ENCODE measurements at places on chromosomes 3 and 15. TPM values are rescaled to one million over a fixed set of nuclear protein-coding genes. Genes with fewer than 3 reads are reported as not detected.

The CPA3 gene
- not detected for total RNA-seq

The P2RY14 gene
- 0.26 TPM for total RNA-seq

The TEX9 gene
- total RNA-seq, result 1.6 TPM

The CD276 gene
- total RNA-seq, result 4.9 TPM

The HIGD2B gene
- 0.27 TPM for total RNA-seq

The KNG1 gene
- not detected for total RNA-seq

The FOXB1 gene
- total RNA-seq, result 1.5 TPM

The PRSS50 gene
- total RNA-seq, result not detected

The NT5DC2 gene
- 49.5 TPM for total RNA-seq

The BTLA gene
- total RNA-seq, result 18.7 TPM

The STAB1 gene
- total RNA-seq, result 0.14 TPM

DNA sequence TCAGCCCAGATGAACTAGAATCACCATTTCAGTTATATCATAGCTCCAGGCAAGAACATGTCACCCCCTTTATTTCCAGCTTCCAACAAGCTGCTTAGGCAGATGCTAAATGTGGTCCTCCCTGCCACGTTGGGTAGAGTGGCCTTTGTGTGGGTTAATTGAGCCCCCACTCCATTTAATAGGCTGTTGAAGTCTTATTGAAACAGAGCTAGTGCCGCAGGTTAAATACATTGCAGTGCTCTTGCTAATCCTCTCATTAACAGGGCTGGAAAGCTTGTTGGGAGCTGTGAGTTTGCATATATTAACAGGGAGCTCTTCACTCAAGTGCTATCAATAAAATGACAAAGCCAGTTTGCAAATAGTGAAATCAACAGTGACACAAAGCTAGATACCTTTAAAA, 248.4 kb upstream of the CMC1 start:
- DNase-seq, result no peak

- DNase-seq, result no peak
These were observed 38.3 kb downstream of the WHAMM start for GRCh38 chr15:82847703-82848102.

- no peak for DNase-seq
These were observed 64.8 kb downstream of the SAMMSON start for GRCh38 chr3:70064194-70064779.

DNA sequence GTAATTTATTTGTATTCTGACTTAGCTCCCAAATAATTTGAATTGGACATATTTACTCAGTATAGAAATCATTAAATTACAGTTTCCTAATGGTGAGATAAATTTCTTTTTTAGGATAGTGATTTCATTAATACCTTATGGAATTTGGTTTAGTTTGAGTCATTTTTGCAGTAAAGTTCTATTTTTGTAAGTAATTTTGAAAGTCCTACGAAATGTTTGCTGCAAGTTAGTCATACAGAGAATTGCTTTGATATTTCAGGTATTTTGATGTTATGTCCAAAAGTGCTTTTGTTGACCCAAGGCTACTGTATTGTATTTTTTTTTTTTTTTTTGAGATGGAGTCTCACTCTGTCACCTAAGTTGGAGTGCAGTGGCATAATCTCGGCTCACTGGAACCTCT, 41.7 kb downstream of the TCF12 start:
- DNase-seq, result no peak

DNA sequence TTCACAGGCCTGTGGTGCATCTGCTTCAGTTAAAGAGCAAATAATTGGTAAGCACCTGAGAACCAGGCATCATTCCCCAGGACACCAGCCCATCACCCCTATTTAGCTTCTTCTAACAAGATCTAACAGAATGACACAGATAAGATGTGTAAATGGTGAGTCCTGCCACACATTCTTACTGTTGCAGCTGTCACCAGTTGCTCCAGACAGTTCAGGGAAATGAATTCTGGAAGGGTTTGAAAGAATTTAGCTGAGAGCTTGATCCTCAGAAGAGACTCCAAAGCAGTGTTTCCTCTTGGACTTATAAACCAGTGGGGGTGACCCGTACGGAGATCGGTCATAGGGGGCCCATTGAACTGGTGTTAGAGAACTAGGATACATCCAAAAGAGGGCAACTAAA, 238.0 kb downstream of the MEX3B start:
- DNase-seq, result no peak

GRCh38 chr3:187858041-187858440, 112.8 kb upstream of the BCL6 start:
- no peak for DNase-seq

- DNase-seq, result peak; percentile 43
These were observed 45.7 kb downstream of the C2CD4B start for GRCh38 chr15:62119227-62119864.

DNA sequence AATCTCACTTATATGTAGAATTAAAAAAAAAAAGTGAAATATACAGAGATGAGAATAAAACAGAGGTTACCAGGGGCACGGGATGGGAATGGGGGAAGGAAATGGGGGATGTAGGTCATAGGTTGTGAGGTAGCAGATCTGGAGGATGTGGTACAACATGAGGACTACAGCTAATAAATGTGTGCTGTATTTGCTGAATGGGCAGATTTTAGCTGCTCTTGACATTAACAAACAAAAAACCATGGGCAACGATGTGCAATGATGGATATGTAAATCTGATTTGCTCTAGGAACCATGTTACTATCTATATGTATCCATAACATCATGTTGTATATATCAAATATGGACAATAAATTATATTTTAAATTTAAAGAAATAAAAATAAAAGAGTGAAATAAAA, 87.4 kb downstream of the FGF12 start:
- no peak for DNase-seq

- DNase-seq, result no peak
These were observed 140.2 kb upstream of the PLXND1 start for GRCh38 chr3:129746629-129747028.

DNA sequence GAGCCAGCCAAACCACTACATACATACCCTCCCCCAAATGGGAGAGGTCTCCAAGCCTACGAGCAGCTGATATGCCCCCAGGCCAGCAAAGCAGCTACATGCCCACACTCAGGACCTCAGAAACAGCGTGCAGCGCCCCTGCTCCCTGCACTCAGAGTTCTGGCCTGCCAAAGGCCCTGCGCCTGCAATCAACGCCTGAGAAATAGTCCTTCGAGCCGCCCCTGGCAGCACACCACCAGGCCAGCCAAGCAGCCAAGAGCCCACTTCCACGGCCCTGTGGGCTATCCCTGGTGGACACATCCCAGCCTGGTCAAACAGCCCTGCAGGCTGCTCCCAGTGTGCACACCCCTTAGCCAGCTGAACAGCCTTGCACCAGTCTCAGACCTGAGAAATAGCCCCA, 139.1 kb downstream of the DMXL2 start:
- no peak for DNase-seq

- DNase-seq, result no peak
These were observed 73.4 kb downstream of the SCN5A start for GRCh38 chr3:38576131-38576525.

DNA sequence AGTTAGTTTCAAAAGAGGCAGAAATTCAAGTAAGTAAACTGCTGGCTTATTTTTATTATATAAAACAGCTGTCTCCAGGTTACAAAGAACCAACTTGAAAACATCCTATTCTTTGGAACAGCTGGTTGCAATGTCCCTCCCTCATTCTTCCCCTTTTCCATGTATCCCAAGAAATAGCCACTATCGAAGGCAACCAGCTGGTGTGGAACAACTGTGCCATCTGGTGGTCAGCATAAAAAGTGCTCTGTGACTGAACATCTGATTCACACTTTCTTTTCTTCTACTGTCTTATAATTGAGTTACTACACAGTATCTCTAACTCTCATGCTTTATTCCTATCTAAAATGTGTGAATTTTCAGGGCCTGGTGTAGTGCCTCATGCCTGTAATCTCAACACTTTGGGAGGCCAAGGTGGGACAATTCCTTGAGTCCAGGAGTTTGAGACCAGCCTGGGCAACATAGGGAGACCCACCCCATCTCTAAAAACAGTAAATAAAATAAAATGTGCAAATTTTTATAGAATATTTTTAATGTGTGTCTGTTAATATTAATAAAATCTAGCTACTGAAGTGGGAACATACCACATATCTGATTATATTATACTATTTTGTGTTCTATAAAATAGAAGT, 9.6 kb downstream of the OSBPL11 start:
- DNase-seq, result peak; percentile 57

GRCh38 chr15:50767332-50767861, 1.9 kb upstream of the SPPL2A start:
- DNase-seq, result peak; percentile 25

- DNase-seq, result no peak
These were observed 55.8 kb upstream of the LMCD1 start for GRCh38 chr3:8445861-8446260.

DNA sequence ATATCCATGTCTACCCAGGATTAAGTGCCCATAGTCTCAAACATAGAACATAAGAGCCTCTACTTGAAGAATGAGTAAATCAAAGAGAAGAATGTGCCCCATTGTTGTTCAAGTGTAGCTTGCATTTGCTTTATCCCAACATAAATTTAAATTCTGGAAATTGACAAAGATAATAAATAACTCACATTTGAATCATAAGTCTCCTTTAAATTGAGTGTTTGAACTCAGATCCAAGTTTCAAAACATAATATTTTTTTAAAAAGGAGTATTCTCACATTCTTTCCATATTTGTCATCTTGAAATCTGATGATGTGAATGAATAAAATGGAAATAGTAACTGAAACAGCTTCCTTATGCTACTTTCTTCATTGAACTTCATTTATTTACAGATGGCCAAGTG, 135.2 kb downstream of the MECOM start:
- no peak for DNase-seq

DNA sequence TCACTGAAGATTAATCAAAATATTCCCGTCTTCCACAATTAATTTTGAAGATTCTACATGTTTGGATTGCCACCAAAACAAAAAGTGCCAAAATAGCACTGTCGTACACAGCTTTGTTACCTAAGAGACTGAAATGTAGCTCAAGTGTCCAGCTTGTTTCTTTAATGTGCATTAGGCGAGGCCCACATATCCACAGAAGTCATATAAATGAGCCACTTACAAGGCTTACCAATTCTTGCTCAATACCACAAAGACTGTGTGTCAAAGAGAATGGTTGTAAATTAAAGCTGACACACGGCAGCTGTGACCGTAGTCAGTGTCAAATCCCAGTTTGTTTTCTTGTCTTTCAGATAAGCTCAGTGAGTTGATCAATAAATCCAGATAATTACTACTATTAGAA, 639.4 kb upstream of the TBL1XR1 start:
- no peak for DNase-seq

DNA sequence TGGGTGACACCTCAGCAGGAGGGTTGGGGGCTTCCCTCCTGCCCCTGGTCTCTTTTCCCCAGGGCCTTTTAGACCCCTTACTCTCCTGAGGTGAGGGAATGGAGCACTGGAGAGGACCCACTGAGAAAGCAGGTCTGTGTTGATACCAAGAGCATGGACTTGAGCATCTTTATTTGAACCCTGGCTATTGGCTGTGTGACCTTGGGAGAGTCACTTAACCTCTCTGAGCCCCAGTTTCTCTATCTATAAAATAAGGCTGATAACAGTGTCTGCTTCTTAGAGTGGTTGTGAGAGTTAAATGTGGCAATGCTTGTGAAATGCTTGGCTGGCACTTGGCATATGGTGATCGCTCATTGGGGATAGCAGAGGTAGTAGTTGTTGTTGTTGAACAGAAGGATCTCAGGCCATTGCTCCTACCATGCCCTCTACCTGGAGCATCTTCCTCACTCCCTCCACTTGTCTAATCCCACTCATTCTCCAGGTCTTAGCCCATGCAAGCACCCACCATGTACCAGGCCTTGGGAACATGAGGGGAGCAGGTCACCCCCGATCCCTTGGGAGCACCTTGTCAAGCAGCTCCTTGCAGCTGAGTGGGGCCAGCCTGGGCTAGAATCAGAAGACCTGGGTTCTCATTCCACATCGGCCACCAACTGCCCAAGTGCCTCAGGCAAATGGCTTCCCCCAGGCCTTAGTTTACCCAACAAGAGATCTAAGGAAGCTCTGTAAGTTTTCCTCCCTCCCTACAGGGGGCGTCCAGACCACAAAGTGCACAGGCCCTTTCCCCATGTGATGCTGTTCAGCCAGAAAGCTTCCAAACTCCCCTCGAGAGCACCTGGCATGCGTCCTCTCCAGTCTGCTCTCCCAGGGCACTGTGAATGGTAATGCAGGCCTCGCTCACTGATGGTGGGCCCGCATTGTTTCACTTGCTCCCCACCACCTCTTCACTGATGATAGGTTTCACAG, 96.7 kb downstream of the LSM3 start:
- no peak for DNase-seq

DNA sequence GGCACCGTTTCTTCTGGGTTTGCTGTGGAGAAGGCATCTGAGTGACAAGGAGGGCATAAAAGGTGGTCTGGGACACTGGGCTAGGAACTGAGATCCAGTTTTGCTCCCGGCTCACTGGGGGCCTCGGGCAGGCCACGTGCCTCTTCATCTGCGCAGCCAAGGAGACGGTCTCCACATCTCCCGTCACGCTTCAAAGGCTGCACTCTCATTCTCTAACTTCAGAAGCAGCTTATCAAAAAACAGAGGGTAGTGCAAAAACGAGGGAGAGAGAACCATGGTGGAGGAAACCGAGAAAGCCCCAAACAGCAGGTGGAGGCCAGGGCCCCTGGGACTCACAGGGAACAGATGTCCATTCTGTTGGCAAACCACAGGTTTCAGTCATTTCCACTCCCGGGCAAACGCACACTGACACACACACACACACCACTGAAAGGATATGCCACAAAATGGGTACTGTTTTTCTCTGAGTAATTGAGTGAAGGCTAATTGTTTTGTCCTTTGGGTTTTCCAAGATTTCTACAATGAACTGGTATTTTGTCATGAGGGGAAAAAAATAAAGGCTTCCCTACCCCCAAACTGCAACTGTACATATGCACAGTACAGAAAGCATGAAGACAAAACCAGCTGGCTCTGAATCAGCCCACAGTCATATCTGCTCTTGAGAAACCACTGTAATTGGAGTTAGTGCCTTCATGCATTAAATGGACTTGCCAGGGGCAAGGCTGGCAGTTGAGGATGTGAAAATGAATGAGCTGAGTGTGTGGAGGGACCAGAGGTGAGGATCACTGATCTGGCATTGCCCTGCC, 71.9 kb downstream of the MGLL start:
- peak; percentile 25 for DNase-seq

DNA sequence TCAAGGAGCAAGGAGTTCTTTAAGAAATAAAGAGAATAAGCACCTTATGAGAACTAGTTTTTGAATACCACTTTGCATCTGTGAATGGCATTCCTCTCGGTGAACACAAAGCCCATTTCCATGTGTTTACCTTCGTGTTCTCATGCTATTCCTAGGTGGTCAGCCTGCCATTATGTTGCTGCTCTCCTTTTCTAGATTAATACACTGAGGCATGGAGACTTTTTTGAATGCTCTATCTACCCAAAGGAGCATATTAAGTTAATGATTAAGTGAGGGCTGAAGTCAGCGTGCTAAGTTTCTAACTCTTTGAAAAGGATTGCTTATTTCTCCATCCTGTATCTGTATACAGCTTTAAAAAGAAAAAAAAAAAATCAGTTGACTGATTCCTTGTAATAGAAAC, 394.5 kb downstream of the MECOM start:
- no peak for DNase-seq
